ENCODE measurements at places on chromosomes 3 and 15.

- no peak for DNase-seq
Measured at GRCh38 chr3:147405231-147406027, 914 bp downstream of the ZIC4 start.

DNA sequence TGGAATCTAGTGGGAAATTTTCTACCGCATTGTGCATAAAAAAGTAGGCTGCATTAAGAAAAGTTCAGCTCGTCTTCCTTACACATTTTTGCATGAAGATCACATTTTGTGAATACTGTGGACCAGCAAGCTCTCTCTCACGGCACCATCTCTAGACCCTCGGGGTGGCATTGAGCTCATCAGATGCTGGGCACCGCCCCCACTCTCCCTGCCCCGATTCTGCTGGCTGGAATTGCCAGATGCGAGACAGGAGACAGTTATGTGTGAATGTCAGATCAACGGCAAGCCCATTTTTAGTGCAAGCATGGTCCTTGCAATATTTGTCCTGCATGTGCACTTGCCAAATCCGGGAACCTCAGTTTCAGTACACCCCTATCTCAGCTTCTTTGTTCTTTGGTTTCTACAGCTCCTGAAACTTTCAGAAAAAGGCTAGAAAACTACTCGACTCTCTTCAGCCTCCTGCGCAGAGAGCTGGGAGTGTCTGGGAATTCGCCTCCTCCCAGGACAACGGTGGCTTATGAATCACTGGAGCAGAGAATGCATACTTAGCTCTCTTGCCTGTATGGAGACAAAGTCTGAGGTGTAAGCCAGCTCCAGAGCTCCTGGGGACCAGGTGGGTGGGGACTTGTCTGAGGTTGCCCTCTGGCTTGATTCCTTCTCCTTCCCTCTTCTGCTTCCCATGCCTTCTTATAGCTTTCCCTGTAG is 285.2 kb upstream of the ATP10A start:
- no peak for DNase-seq

GRCh38 chr3:113268311-113268710 is 57.0 kb downstream of the BOC start:
- DNase-seq = no peak

GRCh38 chr3:151119188-151119587 is 33.7 kb downstream of the MED12L start:
- DNase-seq = no peak

- DNase-seq = peak; percentile 45
Measured at GRCh38 chr15:26891448-26892181, 24.8 kb downstream of the GABRA5 start.

DNA sequence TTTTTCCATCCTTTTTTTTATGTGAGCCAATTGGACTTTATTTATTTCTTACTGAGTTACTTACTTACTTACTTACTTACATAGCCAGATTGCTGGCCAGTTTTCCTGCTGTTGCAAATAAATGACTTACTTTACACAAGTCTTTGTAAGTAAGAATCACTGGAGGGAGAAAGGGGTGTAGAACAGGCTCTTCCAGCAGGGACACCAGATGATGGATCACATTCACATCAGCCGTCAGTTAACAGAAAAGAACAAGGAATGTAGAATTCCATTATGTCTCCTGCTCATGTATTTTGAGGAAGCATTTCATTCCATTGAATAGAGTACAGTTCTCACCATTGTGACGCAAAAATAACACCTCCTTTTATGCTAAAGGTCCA is 188.6 kb downstream of the FNDC3B start:
- no peak for DNase-seq

- DNase-seq = peak; percentile 20
Measured at GRCh38 chr3:123447749-123448517, 957 bp downstream of the ADCY5 start.

- no peak for DNase-seq
Measured at GRCh38 chr3:158430448-158430847, 140.5 kb upstream of the MLF1 start.

GRCh38 chr3:167936019-167936418 is 159.7 kb downstream of the GOLIM4 start:
- DNase-seq = no peak

- DNase-seq = no peak
Measured at GRCh38 chr3:152419748-152420147, 151.0 kb downstream of the MBNL1 start.
